Fibroblast of skin of abdomen (primary cell): ENCODE measurements at places on chromosomes 4 and X.

DNA sequence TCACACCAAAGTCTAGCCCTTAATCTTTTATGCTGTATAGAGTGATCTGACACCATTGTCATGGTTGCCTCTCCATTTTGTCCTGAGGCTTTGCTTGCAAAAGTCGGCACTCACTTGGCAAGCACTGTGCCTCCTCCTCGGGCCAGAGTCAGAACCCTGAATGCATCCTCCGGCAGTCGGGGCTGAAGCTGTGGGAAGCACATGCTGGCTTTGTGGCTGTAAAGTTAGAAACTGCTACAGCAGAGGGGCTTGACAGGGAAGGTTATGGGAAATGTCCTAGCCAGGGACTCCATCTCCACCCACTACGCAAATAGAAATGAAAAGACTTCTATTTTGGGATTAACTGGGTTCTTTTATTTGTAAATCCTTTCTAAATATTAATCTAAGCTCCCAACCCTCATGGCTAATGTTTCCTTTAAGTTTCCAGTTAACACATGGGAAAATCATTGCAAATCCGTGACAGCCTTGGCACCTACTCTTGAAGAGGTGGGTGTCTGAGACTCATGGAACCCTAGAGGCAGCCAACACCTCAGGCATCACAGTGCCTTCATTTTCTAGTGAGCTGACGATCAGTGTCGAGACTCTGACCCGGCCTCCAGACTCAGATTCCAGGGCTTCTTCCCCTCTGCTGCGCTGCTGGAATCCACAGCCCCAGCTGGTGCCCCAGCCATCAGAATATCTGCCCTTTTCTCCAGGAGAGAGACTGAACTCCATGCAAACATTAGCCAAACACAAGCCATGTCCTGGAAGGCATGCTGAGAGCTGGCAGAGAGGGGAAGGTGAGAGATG lies 7.9 kb upstream of the CLDN24 start:
- no peak for DNase-seq

GRCh38 chr4:151458148-151458547 lies 49.2 kb downstream of the FHIP1A start:
- DNase-seq: no peak

- peak; percentile 4 for DNase-seq
Observed at GRCh38 chr4:8675383-8675782, 82.8 kb downstream of the CPZ start.

- no peak for DNase-seq
Observed at GRCh38 chr4:2083116-2083825, 24.1 kb downstream of the NAT8L start.

- no peak for DNase-seq
Observed at GRCh38 chr4:159702200-159702599, 599.3 kb downstream of the RAPGEF2 start.
